ENCODE measurements at places on chromosomes 7 and 10.

DNA sequence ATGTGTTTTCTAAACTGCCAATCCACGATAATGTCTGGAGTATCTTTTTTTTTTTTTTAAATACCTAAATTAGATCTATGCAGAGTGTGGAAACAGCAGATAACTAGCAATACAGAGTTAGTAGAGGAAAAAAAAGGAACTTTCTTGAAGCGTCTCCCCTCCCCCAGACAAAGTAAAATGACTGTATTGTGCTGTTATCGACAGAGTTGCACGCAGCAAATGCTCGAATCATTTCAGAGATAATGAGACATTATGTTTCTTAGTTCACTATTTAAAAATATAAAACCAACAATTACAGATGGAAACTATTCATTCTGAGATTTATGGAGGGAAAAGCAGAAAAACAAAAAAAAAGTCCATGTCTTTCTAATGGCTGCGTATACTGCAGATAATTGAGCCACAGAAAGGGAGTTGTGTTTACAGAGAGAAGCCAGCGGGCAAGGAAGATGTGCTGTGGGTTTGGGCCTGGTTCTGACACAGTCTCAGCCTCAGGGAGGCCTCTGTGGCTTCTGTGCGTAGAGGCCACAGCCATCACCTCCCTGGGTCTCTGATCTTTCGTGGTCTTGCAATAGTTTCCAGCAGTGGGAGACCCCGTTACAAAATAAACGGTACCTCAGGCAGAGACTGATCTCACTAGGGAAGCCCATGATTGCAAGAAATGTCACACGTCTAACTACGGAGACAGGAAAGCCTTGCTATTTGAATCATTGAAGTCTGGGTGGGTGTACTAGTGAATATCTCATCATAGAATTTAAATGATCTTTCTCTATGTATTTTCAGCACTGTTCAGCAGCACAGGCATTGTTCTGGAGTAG lies 19.1 kb upstream of the KLF6 start:
- no peak for DNase-seq

DNA sequence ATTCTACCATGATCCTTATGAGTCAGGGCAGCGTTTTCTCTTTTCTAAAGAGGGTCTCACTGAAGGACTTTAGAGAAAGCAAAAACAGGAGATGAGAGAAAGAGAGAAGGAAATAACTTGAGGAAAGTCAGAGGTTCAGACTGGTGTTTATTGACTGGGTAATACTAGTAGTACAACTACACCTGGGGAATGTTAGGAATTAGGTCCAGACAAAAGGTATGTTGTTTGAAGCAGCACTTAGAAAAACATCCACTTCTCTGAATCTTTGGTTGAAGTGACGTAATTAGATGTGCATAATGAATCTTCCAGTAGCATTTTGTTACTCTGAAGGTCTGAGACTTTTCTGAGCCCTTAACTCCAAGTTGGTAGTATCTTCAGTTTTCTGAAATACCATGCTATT lies 380.3 kb upstream of the LRGUK start:
- DNase-seq: no peak

DNA sequence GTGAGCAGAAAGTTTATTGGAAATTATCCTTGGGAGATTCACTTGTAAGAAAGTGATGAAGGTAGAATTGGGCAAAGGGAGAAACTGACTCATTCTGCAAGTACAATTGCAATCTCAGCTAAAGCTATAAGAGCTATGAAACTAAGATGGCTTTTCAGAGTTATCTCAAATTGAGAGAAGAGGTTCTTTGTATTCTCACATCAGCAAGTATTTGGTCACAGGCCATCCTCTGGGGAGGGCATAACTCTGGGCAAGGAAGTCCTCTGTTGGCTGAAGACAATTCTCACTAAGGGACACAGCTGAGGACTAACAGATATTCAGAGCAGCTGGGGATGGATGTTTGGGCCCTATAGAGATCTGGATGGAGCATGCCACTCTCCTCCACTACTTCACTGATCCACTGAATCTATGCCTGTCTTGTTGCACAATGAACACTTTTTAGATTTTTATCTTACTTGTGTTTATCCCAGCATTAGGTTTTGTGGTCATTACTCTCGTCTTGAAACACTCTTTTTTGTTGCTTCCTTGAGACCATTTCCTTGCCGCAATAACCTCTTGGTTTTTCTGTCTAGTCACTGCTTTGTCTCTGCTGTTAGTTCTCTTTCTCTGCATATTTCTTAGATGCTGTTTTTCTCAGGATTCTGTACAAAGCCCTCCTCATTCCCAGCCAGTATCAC lies 115.1 kb downstream of the GNAI1 start:
- no peak for DNase-seq

- no peak for DNase-seq
These were observed 120.1 kb downstream of the ZFAND4 start for GRCh38 chr10:45552476-45552875.

DNA sequence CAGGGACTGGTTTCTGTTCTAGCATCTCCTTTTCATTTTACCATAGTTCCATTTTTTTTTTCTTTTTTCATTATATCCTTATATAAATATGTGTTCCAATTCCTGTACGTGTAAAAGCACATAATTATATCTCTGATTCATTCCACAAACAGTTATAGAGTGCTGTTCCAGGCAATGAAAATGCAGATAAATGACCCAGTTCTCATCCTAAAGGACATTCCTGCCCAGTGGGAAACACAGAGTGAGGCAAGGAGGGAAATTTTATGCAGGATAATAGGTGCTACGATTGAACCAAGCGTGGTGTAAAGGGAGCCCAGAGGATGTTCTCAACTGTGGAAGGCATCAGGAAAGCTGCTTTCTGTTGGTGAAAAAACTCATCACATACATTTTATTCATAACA lies 408.1 kb downstream of the GATA3 start:
- no peak for DNase-seq

DNA sequence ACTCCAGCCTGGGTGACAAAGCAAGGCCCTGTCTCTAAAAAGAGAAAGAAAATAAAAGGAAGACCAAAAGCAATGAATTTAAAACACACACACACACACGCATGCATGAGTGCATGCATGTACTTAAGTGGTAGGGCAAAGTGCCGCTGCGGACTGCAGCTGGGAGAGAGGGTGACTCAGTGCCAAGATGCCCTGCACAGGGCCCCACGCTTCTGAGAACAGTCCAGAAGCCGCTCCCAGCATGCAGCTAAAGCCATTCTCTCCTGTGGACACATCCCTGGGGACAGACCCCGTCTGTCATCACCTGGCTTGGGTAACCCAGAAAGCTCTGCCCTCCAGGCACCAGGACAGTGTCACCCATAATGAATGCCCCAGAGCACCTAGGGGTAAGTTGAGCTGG lies 61.0 kb upstream of the MYL10 start:
- DNase-seq: no peak

DNA sequence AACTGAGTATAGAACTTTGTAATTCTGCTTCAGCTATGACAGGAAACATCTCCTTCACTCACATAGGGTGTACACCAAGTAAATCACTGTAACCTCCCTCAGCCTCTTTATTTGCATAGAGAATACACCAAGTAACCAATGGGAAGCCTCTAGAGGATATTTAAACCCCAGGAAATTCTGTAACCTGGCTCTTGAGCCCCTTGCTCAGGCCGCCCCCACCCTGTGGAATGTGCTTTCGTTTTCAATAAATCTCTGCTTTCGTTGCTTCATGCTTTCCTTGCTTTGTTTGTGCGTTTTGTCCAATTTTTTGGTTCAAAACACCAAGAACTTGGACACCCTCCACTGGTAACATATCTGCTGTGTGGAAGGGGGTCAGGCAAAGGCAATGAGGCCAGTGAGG lies 60.2 kb downstream of the CLRN3 start:
- no peak for DNase-seq

GRCh38 chr10:119061352-119061751 lies 19.3 kb downstream of the EIF3A start:
- no peak for DNase-seq

GRCh38 chr7:13898957-13899670 lies 90.4 kb downstream of the ETV1 start:
- DNase-seq: no peak

GRCh38 chr10:1184541-1185430 lies 128.6 kb downstream of the WDR37 start:
- no peak for DNase-seq

- no peak for DNase-seq
These were observed 67.5 kb downstream of the NT5C2 start for GRCh38 chr10:103125323-103126267.

GRCh38 chr10:3623746-3624145 lies 161.3 kb downstream of the KLF6 start:
- no peak for DNase-seq

GRCh38 chr7:81925530-81925929 lies 155.7 kb upstream of the HGF start:
- DNase-seq: no peak

- no peak for DNase-seq
These were observed 1.9 kb upstream of the EPHB4 start for GRCh38 chr7:100829150-100829716.

GRCh38 chr7:5703572-5704533 lies 77.6 kb downstream of the RNF216 start:
- DNase-seq: no peak

- no peak for DNase-seq
These were observed 413.5 kb upstream of the SEMA3D start for GRCh38 chr7:85600395-85600794.

GRCh38 chr10:122115874-122116273 lies 126.9 kb downstream of the TACC2 start:
- DNase-seq: no peak

GRCh38 chr10:33556620-33557019 lies 222.2 kb upstream of the NRP1 start:
- DNase-seq: no peak

GRCh38 chr7:11343818-11344413 lies 370.2 kb downstream of the PHF14 start:
- no peak for DNase-seq

DNA sequence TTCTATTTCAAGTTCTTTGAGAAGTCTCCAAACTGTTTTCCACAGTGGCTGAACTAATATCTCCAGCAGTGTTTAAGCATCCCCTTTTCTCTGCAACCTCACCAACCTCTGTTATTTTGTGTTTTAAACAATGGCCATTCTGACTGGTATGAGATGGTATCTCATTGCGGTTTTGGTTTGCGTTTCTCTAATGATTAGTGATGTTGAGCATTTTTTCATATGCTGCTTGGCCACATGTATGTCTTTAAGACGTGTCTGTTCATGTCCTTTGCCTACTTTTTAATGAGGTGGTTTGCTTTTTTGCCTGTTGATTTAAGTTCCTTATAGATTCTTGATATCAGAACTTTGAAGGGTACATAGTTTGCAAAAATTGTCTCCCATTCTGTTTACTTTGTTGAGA lies 156.6 kb upstream of the IMMP2L start:
- DNase-seq: no peak

GRCh38 chr10:3293581-3294431 lies 121.2 kb upstream of the PITRM1 start:
- DNase-seq: no peak

DNA sequence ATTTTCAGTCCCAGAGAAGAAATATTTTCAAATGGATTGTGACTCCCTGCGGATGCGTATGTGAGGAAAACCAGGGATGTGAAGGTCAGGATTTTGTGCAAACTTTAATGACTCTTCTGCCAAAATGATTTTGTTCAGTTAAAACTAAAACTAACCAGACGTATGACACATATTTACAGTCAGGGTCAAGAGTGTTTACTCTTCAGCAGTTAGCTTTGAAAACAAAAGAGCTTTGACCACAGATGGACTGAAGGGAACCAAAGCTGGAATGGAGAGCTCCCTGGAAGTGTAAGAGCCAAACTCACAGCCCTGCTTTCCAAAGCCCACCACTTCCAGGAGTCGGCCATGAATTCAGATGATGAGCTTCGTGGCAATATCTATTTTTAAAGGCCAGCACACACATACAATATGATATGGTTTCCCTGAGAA lies 15.5 kb downstream of the SVIL start:
- DNase-seq: no peak

GRCh38 chr7:135151533-135151932 lies 3.7 kb downstream of the TMEM140 start:
- no peak for DNase-seq

GRCh38 chr10:74775099-74775498 lies 51.3 kb upstream of the KAT6B start:
- DNase-seq: no peak

- DNase-seq: peak; percentile 45
These were observed 6.1 kb upstream of the VCL start for GRCh38 chr10:73991884-73992245.

GRCh38 chr7:39531818-39532217 lies 34.4 kb upstream of the YAE1 start:
- DNase-seq: no peak

- DNase-seq: no peak
These were observed 8.0 kb downstream of the COL17A1 start for GRCh38 chr10:104077663-104078151.

- DNase-seq: no peak
These were observed 174.2 kb downstream of the KIAA1217 start for GRCh38 chr10:24382979-24383663.

- no peak for DNase-seq
These were observed 222.3 kb upstream of the MKLN1 start for GRCh38 chr7:131105294-131105798.

Measured in stimulated activated CD4-positive, alpha-beta T cell treated with anti-CD3 and anti-CD28 coated beads, Interleukin-1b, Interleukin-23, amount 100 ng/mL, for 4 hours (primary cell).